NT2/D1 (cell line): ENCODE measurements at places on chromosomes 3 and 15.

DNA sequence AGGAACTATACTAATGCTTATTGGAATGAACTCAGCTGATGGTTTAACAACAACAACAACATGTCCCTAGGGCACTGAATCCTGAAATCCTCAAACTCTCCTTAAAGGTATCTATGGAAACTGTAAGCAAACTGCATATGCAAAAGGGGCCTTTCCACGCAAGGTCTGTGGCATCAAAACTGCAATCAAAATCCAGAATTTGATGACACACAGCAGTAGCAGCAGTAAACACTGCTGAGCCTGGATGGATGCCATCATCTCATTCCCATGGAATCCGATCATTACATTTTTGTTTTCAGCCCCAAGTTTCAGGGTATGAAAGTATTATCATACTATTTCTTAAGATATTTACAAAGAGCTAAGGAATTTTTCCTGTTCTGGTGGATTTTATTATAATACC lies 399.7 kb downstream of the VPS13C start:
- DNase-seq: no peak

GRCh38 chr15:82640672-82641071 lies 6.5 kb downstream of the CPEB1 start:
- DNase-seq: no peak

GRCh38 chr15:61780278-61780980 lies 279.8 kb downstream of the VPS13C start:
- DNase-seq: no peak

GRCh38 chr15:79970624-79971434 lies at the start of gene BCL2A1:
Gene BCL2A1 (minus strand): TSS chr15:79971196. CDS start chr15:79971119, 77 bp downstream.
- no peak for DNase-seq

- no peak for DNase-seq
Measured at GRCh38 chr3:31179768-31180167, 285.3 kb upstream of the GADL1 start.

GRCh38 chr15:61049028-61049427 lies 180.1 kb downstream of the RORA start:
- no peak for DNase-seq

DNA sequence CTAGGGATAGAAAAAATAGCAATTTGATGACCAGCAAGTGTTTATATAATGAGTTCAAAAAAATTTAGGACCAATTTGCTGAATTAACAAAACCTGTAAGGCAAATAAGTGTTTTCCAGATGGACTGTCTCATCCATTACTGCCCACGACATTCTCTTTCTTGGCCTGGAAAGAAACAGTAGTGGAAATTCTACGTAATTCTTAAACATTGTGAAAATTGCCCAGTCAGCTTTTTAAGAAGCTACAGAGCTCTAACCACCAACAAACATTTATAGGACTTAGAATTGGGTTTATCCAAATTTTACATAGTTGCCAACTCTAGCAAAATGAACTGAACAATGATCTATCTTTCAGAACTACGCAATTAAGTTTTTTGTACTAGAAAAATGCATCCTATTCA lies 227.7 kb upstream of the PEX5L start:
- DNase-seq: no peak

DNA sequence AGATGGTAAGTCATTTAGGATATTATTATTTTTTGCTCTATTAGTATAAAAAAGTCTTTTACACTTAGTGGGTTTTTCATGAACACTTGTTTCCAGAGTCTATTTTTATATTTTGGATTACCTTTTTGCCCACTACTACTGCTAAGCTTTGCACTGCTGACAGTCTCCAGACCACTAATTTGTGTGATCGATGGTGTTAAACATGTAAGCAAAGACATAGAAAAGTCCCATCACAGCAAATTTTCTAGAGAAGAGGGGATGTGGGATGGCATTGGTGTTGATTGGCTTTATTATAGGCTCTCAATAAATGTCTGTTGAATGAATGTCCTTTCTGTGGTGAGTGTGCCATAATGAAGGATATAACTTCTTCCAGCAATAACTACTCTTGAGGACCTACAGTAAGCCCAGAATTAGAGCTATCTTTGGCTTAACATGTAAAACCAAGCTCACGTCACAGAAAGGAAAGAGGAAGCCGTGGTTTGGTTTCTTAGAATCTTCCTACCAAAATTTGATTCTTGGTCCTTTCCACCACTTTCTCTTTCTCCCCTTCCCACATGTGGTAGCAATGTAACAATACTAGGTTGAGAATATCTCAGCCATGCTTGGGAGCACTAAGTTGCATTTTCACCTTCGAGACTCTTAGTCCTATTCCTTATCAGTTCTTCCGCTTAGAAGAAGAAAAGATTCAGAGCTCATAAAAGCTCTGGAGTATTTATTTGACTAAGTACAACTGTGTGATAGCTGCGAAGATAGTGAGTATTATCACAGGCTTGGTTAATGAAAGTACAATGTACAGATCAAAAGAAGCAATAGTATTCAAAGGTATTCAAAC lies 90.6 kb upstream of the UMPS start:
- no peak for DNase-seq

GRCh38 chr15:64634027-64634426 lies 141.4 kb downstream of the RBPMS2 start:
- DNase-seq: no peak

- no peak for DNase-seq
Measured at GRCh38 chr15:93268066-93268465, 179.1 kb upstream of the RGMA start.

GRCh38 chr3:12224181-12225147 lies 64.4 kb upstream of the PPARG start:
- no peak for DNase-seq

- no peak for DNase-seq
Measured at GRCh38 chr3:141782386-141782932, 19.3 kb downstream of the GRK7 start.

GRCh38 chr3:166510382-166510781 lies 673.2 kb upstream of the BCHE start:
- DNase-seq: peak; percentile 33

DNA sequence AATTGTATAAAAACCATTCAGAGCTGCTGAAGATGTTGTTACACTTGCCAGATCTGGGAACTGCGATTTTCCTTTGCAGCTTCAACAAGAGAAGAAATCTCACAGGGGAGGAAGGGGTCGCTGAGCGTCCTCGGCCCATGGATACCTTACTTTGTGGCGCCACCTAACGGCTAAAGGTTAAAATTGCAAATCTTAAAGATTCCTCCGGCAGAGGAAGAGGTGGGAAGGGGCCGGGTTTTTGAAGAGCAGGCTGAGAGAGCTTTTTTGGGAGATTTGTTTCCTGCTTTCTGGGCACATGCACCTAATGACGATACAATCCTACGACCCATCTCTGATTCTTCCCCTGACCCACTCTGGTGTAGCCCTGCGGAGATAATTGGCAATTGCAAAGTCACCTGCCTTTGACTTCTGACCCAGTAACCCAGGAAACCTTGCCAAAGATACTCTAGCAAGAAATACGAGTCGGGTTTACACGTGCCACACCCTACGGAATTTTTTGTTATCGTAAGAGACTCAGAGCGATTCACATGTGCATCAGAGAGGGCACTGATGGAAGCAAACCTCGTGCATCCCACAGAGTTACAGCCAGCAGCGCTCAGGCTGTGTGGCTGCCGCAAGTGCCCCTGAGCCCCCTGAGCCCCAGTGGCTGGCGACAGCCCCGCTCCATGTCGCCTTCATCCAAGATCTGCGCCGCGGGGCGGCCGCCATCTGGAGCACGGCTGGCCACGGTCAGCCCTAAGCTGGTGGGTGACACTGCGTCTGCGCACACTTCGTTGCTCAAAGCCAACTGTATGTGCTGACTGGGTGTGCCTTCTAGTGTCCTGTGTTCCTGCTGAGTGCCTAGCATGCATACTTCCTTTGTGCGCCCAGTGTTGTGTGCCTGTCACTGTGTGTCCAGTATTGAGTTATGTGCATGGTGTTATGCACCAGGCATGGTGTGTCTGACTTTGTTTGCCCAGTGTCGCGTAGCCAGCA lies 55.2 kb upstream of the CHRNA7 start:
- DNase-seq: peak; percentile 49

GRCh38 chr15:84812842-84813241 lies 4.3 kb upstream of the ALPK3 start:
- DNase-seq: no peak

DNA sequence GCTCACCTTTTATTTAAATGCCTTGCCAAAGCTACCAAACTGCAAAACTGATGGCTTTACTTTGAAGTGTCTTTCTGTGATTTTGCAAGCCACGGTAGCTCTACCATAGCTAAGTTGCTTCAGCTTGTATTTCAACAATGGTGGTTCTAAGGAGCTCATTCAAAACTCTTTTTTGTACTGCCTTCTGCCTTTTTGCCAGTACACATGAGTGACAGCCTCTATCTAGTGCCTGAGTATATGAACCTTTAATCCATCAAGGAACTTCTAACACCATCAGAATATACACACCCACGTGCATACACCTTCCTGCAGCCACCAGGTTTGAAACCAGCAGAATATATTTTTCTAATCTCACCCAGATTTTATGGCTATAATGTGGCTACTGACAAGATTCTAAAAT lies 10.4 kb upstream of the NR2F2 start:
- DNase-seq: no peak

DNA sequence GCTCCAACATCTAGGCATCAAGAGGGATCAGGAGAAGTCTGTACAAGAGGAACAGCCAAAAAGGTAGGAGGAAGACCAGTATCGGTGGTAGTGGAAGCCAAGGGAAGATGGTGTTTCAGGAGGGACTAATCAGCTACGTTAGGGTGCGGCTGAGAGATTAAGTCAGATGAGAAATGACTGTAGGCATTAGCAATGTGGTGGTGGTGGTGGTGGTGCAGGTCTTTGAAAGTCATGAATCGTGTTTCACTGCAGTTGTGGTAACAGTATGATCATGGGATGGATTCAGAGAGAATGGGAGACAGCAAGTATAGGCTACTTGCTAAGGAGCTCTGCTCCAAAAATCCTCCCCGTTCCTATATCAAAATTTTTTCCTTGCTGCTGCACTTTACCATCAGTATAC lies 35.5 kb downstream of the ASTE1 start:
- DNase-seq: no peak
